Astrocyte of the cerebellum (primary cell): ENCODE measurements at places on chromosomes 4 and X.
A peak's percentile ranks its signal among the peaks of the same experiment; 100 is the strongest.

DNA sequence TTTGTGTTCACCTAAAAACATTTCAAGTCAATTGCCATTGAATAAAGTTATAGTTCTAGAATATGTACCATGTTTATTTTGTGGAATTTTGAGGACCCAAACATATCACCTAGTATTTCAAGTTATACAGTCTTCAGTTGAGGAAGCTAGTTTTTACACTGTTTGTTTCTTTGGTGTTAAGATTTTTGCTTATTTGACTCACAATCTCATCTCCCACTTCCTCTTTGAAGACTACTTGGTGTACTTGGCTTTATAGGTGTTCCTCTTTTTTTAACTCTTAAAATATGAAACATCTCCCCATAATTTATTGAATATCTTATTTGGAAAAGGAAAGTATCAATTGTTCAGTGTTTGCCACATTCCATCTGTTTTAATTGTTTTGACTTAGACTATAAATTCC is 675.4 kb downstream of the RAPGEF2 start:
- DNase-seq = no peak

DNA sequence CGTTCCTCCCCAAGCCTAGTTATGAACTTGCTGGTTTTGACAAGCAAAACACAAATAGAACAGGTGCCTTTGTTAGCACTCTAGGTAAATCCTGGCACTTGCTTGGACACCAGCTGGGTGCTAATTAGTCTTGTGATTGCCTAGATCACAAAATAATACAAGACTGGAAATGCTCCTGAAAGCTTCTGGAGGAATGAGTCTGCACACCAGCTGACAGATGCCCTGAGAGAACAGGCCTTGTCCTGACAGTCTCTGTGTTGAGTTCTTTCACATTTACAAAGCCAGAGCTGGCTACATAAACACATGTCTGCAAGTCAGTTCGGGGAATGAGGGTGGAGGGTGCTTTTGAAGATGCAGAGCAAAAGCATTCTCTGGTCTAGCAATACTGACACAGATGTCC is 93.8 kb downstream of the ELOVL6 start:
- no peak for DNase-seq

- DNase-seq = no peak
These were observed 55.8 kb downstream of the PAK3 start for GRCh38 chrX:111151764-111152163.

DNA sequence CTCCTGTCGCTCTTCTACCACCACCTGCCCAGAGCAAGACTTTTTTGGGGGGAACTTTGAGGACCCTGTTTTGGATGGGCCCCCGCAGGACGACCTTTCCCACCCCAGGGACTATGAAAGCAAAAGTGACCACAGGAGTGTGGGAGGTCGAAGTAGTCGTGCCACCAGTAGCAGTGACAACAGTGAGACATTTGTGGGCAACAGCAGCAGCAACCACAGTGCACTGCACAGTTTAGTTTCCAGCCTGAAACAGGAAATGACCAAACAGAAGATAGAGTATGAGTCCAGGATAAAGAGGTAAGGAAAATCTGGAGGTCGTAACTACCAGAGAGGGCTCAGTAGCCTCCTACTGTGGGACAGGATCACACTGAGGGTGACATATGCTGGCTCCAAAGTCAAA is 364.5 kb downstream of the MAPK10 start:
- DNase-seq = no peak

DNA sequence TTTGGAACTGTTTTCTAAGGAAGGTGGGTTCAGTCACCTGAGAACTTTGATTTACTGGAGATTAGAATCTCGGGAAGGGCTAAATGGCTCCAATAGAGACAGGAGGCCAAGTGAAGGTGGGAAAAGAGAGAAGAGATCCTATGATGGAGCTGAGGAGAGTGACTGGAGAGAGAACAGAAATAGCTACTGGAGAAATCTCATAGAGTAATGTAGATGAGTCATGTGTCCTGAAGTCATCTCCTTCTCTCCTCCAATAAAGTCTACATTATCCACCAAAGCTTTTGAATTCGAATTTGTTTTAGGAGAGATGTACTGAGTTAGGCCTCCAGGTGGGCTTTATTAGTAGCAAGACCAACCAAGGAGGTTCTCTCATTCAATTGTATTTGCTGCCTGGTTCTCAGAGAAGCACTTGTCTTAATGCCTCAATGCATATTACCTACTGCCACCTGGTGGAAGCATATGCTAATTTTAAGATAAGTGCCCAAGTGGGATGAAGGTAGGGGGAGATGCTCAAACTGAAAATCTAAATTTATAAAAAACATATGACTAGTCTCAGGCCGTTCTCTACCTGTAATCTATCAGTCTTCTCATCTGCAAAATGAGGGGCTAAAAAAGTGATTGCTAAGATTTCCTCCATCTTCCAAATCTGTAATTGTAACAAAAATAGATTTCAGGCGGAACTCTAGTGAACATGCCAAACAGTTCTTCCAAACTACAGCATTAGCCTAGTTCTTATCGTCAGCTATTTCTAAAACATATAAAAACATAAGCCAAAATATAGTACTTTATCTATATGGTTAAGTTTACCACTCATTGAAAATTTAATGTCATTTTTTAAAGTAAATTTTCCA is 24.4 kb downstream of the TXK start:
- DNase-seq = peak; percentile 19

GRCh38 chr4:99685234-99685633 is 27.6 kb upstream of the C4orf54 start:
- no peak for DNase-seq

GRCh38 chrX:10725071-10725470 is 104.7 kb upstream of the MID1 start:
- no peak for DNase-seq

DNA sequence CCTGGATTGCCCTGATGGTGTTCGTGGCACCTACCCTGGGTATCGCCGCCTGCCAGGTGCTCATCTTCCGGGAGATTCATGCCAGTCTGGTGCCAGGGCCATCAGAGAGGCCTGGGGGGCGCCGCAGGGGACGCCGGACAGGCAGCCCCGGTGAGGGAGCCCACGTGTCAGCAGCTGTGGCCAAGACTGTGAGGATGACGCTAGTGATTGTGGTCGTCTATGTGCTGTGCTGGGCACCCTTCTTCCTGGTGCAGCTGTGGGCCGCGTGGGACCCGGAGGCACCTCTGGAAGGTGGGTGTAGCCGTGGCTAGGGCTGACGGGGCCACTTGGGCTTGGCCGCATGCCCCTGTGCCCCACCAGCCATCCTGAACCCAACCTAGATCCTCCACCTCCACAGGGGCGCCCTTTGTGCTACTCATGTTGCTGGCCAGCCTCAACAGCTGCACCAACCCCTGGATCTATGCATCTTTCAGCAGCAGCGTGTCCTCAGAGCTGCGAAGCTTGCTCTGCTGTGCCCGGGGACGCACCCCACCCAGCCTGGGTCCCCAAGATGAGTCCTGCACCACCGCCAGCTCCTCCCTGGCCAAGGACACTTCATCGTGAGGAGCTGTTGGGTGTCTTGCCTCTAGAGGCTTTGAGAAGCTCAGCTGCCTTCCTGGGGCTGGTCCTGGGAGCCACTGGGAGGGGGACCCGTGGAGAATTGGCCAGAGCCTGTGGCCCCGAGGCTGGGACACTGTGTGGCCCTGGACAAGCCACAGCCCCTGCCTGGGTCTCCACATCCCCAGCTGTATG is 1.8 kb downstream of the AVPR2 start:
- no peak for DNase-seq

DNA sequence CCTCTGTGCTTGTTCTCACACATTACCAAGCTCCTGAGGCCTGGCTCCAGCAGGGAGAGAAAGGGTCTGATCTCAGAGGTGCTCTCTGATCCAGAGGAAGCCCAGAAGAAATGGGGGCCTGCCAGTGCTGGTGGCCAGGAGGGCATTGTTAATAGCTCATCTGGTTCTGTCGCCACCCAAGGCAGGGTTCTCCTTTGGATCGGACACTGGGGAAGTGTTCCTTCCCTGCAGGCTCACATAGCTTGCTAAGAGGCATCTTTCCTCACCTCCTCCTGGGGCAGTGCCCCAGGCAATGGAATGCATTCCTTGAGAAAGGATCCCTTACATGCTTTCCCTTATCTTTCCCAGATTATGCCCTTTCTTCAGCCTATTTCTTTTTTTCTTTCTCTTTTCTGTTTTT is 53.8 kb downstream of the RBM47 start:
- no peak for DNase-seq

DNA sequence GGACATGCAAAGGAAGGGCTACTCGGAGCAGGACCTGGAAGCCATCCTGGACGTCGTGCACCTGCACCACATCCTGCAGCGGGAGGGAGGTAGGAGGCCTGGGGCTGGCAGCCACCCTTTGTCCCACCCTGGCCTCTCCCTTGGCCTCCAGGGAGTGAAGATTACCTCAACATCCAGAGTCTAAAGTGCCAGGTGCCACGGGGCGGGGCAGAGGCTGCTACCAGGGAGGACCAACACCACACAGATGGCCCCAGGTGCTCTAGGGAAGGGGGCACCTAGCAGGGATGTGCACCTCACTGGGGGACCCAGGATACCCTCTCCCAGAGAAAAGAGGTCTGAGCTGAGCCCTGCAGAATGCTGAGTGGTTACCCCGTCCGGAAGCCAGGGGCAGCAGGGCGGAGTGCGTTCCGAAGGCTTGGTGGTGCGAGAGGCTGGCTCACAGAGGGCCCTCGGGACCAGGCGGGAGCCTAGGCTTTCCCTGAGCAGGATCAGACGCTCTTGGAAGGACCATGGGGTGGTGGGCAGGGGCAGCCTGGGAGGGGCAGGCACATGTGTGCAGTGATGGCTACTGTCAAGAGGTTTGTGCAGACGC is 16.1 kb downstream of the ABCD1 start:
- DNase-seq = no peak

GRCh38 chr4:186699298-186699697 is 24.4 kb downstream of the FAT1 start:
- DNase-seq = no peak

GRCh38 chrX:32525234-32525633 is 686.1 kb downstream of the DMD start:
- DNase-seq = no peak

GRCh38 chr4:182062936-182063335 is 180.3 kb upstream of the TENM3 start:
- peak; percentile 78 for DNase-seq

DNA sequence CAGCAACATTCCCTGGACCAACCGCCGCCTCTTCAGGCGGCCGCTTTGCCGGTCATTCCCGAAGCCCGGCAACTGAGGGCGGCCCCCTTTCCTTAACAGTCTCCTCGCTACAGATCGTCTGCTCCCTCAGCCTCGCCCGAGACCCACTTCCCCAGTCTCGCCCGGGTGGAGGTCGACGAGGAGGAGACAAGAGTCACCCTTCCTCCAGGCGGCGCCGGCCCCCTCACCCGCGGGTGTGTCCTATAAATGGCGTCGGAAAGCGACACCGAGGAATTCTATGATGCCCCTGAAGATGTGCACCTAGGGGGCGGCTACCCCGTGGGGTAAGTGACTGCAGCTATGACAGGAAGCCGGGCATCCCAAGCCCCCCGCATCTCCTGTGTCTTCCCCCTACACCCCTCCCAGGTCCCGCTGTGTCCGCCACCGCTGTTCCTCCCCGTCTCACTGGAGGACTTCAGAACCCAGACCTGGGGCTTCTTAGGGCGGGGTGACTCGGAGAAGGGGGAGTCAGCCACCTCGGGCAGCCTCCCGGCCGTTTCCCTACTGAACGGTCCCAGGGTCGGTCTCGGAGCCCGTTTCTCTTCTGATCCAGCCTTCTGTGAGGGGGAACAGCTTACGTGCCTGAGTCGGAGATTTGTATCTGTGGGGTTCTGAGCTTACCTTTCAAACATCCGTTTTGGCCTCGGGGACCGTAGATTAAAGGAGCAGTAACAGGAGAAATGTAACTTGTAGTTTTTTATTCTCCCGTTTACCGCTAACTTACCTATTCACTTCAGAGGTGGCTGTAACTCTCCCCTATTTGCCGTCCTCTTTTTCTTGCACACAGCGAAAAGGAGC is 570 bp downstream of the WDR44 start:
- DNase-seq = no peak

- no peak for DNase-seq
These were observed 340.7 kb upstream of the HS3ST1 start for GRCh38 chr4:11769434-11769833.

- DNase-seq = no peak
These were observed 88.2 kb upstream of the GPR50 start for GRCh38 chrX:151088221-151088620.

- no peak for DNase-seq
These were observed 77.6 kb upstream of the ZNF518B start for GRCh38 chr4:10534820-10535219.

GRCh38 chrX:134932528-134933217 is 58.1 kb upstream of the SMIM10 start:
- peak; percentile 52 for DNase-seq

DNA sequence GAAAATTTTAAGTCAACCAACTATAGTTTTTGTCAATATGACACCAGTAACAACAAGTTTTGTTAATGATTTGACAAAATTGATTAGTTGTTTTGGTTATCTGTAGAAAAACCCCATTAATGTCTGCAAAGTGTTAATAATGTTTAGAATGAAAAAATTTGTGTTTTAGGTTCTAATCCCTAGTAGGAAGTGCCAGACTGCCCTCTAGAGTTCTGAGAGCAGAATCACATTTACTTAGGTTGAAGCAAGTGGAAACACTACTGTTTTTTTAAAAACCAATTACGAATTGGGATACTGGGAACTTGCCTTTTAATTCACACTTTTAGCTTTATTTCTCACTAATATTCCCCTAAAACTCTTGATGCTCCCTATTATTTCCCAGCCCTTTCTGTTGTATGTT is 101.1 kb upstream of the CYLC1 start:
- DNase-seq = no peak

DNA sequence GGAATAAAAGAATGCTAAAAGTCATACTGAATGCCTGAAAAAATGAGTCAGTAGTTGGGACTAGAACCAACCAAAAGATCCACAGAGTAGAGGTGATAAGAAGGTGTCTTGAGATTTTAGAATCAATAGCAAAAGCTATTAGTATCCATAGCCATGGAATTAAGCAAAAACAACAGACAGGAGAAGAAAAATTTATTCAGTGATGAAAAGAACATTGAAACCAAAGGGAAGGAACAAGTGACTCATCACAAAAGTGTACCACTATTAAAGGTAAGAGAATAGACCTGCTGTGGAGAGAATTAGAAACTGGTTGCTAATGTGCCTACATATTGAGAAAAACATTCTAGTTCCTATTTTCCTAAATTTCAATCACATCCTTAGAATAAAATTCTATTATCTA is 182.0 kb upstream of the NEIL3 start:
- no peak for DNase-seq

DNA sequence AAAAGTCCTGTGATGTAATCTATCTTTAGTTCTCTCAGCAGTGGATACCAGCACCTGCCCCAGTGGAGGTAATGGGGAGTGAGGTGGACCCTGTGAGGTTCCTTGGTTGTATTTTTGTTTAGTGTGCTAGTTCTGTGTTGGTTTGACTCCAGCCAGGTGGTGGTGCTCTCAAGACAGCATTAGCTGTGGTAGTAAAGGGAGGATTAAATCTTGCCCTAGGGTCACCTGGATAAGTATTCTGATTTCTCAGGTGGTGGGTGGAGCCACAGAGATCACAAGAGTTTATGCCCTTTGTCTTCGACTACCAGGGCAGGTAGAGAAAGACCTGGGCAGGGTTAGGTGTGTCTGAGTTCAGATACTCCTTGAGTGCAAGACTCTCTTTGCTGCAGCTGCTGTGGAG is 176.3 kb upstream of the EDA2R start:
- no peak for DNase-seq

GRCh38 chr4:139530833-139531427 is 25.1 kb downstream of the SETD7 start:
- DNase-seq = no peak

- no peak for DNase-seq
These were observed 136.8 kb downstream of the PLS3 start for GRCh38 chrX:115697806-115698205.
